ENCODE measurements at places on chromosomes 11 and 22.
A peak's percentile ranks its signal among the peaks of the same experiment; 100 is the strongest.

GRCh38 chr22:26471522-26471921 is 12.1 kb downstream of the HPS4 start:
- DNase-seq: no peak

GRCh38 chr22:37492428-37493344 is 6.5 kb upstream of the MFNG start:
- DNase-seq: peak; percentile 72

DNA sequence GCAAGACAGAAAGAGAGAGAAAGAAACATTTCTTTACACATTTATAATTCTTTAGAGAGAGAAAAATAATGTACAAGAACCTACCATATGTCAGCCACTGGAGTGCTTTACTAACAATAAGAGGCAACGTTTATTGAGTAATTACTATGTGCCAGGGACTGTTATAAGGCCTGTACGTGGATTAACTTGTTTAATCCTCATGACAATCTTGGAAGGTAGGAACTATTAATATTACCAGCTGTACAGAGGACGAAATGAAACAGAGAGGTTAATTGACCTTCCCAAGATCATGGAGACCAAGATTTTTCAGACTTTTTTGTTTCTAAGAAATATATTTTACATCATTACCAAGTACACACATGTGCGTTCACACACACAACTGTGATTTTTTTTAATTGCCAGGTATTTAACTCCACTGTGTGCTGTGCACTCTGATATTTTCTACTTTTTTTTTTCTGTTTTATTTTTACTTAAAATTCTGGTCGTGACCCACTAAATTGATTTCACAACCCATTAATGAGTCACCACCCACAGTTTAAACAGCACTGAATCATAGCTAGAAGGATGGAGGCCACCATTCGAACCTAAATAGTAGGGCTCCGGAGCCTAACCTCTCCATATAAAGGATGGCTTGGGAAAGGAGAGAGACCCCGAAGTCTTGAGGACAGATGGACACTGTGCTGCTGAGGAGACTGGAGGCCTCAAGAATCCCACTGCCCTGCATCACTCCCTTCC is 21.4 kb downstream of the CREB3L1 start:
- DNase-seq: no peak

DNA sequence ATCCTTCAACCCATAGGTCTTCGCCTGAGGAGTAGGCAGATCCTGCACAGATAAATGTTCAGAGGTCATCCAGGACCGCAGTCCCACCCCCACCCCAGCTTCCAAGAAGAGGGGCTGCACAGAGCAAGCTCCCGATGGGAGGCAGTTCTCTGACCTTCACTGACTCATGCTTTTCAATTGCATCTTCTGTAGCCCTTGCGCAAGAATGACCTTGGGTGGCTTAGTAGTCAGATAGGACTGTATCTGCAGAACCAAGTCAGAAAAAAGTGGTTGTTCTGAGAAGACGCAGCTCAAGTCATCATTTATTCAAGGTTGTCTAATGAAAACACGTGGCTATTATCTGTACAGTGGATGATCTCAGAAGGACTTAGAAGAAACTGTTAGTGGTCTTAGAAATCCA is 16.4 kb upstream of the GRAMD1B start:
- DNase-seq: no peak

- no peak for DNase-seq
These were observed 36.8 kb downstream of the WNT11 start for GRCh38 chr11:76169473-76169896.

- no peak for DNase-seq
These were observed 6.4 kb downstream of the TP53I11 start for GRCh38 chr11:44944181-44944852.

Data from CD4-positive, alpha-beta T cell treated with Interleukin-21 for 1 hour (primary cell).